ENCODE measurements at places on chromosomes 3 and 15. TPM values are rescaled to one million over a fixed set of nuclear protein-coding genes. Genes with fewer than 3 reads are reported as not detected.

DNA sequence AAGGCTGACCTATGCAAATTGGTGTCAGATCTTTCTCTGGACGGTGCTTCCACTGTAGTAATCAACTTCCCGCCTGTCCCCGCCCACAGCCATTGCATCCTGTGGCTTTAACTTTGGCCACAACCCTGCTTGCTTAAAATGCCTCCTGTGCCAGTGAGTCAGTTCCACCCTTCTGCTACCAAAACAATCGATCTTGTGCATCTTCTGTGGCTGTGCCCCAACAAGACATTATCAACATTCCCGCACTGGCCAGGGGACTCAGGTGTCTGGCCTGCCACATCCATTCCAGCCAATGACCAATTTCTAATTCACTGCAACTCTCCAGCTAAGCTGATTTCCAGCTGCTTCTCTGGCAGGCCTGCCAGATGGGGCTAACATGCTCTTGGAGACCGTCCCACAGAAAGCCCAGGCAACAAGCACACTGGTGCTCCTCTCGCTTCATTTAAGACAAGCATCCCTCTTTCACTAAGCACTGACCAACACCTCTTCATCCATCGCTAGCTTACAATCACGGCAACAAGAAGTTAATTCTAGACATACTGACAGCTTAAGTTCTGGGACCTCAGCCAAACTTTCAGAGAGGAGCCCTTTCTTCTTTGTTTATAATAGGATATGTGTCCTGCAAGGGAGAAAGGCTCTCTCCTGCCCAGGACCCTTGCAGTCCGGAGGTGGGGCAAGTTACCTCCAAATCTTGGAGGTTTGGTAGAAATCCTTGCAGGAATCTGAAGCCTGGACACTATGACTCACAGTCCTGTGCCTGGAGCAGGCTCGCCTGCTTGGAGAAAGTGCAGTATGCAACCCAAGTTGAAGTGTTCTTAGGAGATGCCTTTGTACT, 6.7 kb downstream of the CA12 start:
- DNase-seq, result peak; percentile 45

Gene CHST13
- total RNA-seq, result not detected

DNA sequence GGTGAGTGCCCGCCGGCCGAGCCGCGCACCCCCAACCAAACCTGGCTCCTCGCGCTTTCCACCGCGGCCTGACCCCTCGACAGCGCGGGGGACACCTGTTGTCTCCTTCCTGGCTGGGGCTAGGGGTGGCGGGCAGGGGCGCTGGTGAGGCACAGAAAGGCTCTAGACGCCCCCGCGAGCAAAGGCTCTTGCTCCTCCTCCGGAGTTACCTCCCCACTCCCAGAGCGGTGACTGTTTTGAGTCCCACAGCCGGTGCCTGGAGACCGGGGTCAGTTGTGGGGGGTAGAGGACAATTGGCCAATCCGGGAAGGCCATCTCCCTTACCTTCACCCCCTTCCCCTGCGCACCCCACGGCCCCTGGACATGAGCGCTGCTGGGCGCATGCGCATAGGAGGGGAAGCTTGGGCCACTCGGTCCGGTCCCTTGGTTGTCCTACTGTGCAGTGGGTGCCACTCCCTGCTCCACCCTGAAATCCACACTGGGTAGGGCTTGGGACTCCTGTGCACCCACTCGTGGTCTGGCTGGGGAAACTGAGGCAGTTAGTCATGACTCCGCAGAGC, 554 bp downstream of the CHST13 start:
- DNase-seq, result no peak

Gene MAP3K13
- 13.8 TPM for total RNA-seq
